ENCODE measurements at places on chromosomes 16 and 17.

GRCh38 chr17:40307740-40308239 is 1.2 kb upstream of the RARA start:
- no peak for ATAC-seq

GRCh38 chr17:28612936-28613872 is 781 bp downstream of the RSKR start:
- peak; percentile 84 for ATAC-seq

- ATAC-seq, result no peak
Observed at GRCh38 chr16:87918338-87918737, 18.0 kb downstream of the CA5A start.

DNA sequence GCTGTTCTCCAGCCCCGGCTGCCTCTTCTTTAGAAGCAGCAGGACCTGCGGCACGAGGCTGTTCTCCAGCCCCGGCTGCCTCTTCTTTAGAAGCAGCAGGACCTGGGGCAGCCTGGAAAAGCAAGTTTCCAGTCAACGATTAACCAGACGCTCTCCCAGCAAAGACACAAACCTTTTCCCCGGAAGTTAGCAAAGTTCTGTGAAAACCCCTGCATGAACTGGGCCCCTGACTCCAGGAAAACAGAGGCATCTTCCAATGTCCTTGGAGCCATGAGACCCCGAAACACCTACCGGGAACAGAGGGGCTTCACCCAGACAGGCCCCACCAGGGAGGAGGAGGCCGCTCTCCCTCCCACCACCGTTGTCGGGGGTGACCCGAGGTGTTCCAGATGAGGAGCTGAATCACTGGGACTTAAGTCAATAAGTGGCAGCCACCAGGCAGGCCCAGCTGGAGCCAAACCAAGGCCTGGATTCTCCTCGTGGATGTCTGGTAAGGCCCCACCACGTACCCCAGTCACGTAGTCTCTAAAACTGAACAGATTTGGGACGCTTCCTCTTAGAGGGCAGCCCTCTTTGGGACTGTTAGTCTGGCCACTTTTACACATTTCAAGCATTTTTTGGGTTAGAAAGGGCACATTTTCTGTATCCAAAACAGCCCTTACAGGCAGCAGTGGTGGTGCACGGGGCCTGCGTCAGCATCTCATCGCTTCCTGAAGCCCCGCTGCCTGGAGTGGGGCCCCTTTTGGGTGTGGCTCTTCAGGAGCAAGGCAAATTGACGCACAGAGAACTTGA is at the start of gene RPH3AL:
TSS of gene RPH3AL (minus strand) at position 387 of the 792 bp plus-strand sequence. CDS start 25,264 bp downstream, outside the sequence.
- ATAC-seq, result no peak

DNA sequence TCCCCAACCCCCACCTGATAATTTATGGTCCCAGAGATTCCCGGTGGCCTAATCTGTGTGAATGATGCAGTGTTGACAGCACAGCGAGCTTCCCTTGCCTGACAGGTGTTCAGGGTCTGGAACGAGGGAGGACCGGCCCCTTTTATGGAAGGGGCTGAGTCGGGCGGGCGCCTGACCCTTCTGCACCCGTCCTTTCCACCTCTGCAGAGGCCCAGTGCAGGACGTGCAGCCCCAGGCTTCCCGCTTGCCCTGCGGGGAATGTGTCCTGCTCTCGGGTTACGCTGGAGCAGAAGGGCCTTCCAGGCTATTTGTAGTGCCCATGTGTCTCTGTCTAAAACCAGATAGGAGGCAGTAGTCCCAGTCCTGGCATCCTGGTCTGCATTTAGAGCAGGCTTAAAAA is 16.2 kb downstream of the SMTNL2 start:
- ATAC-seq, result no peak

GRCh38 chr17:57308543-57309186 is 52.3 kb downstream of the MSI2 start:
- ATAC-seq, result no peak

DNA sequence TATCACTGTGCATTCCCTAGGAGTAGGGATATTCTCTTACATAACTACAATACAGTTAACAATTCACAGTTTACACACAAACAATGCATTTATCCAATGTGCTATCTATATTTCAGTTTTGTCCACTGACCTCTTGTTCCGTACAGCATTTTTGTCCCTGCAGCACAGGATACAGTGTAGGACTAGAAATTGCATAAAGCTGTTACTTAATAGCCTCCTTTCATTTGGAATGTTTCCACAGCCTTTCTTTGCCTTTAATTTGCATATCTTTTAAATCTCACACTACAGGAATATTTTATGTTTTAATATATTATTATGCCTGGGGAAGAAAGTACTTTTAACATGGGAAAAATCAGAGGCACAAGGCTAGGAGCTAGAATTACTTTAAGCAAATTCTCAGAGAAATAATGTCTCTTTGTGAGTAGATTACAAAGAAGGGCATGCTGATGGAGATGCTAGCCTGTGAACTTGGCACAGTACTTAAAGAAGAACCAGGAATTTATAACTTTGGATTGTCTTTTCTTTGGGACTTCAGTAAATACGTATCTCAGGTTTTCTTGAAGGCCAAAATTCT is 144.3 kb downstream of the ITFG1 start:
- ATAC-seq, result no peak

DNA sequence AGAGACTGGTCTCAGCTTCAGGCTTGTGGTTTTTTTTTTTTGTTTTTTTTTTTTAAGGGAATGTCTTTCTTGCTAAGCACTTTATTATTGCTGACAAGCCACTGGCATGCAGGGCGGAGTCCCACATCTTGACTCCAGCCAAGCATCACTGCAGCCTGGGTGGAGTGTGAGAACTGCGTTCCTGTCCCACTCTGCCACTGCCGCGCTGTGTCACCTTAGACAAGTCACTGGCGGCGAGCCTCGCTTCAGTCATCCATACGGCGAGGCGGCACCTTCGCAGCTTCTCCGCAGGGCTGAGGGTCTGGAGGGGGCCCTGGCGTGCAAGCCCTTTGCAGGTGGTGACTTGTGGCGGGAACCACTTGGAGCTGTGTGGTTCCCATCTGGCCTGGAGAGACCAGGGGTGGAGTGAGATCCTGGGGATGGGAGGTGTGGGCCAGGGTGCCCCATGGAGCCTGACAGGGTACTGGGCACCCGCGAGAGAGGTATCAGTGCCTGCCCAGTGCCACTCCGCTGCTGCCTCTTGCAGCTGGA is 99.1 kb upstream of the CIBAR2 start:
- ATAC-seq, result peak; percentile 23

GRCh38 chr17:18978655-18979054 is 25.9 kb downstream of the FAM83G start:
- ATAC-seq, result no peak

GRCh38 chr17:75683583-75683982 is 16.4 kb downstream of the SAP30BP start:
- no peak for ATAC-seq

GRCh38 chr17:1730326-1731193 is 6.1 kb downstream of the WDR81 start:
- ATAC-seq, result peak; percentile 42

- no peak for ATAC-seq
Observed at GRCh38 chr16:24698308-24698707, 31.1 kb upstream of the TNRC6A start.

DNA sequence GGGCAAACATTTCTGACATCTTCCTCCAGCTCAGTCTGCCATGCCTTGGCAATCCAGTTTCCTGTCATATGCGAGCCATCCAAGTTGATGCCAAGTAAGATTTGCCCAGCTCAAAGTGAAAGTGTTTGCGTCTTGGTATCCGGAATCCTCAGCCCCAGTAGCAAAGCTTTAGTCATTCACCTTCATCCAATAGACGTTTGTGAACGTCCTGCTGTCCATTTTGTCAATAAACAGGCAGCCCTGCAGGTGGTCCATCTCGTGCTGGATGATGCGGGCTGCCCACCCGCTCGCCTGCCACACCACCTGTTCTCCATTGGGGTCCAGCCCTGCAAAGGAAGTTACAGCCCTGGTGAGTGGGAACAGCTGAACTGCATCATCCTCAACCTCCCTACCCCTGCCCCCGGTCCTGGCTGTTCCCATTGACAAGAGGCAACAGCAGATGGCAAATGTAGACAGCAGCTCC is 1.5 kb downstream of the PDF start:
- peak; percentile 0 for ATAC-seq

DNA sequence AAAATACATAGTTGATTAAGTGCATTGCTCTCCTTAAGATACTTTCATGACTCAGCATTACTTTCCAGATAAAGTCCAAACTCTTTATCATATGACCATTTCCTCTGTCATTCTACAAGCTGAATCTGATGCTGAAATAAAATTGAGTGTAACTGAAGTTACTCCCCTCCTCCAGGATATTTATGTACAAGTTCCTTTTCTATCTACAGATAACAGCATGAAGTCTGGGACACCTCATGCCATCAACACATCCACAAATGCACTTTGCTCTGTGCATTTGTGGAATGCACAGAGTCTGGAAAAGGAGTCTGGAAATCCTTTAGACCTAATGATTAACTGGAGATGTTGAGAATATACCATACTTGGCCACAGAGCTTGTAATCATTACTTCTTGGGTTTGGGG is 60.5 kb downstream of the ACSM2B start:
- ATAC-seq, result no peak

DNA sequence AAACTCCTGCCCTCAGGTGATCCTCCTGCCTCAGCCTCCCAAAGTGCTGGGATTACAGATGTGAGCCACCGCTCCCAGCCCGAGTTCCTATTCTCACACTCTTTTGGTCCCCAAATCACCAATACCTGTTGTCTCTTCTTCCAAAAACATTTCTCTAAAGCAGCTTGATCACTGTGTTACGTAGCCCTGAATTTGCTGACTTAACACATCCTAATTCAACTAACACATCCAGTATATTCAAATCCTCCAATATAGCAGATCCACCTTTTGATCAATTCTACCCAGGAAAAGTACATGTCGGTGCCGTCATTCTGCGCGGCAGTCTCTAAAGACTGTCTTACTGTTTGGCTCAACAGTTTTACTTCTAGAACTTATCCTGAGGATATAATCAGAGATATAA is 191.3 kb downstream of the ZNF18 start:
- no peak for ATAC-seq

- ATAC-seq, result peak; percentile 1
Observed at GRCh38 chr17:4142107-4142900, 526 bp downstream of the ZZEF1 start.

GRCh38 chr16:89084411-89084810 is 9.2 kb upstream of the ACSF3 start:
- ATAC-seq, result no peak

- no peak for ATAC-seq
Observed at GRCh38 chr16:19419698-19420075, 2.0 kb downstream of the TMC5 start.

DNA sequence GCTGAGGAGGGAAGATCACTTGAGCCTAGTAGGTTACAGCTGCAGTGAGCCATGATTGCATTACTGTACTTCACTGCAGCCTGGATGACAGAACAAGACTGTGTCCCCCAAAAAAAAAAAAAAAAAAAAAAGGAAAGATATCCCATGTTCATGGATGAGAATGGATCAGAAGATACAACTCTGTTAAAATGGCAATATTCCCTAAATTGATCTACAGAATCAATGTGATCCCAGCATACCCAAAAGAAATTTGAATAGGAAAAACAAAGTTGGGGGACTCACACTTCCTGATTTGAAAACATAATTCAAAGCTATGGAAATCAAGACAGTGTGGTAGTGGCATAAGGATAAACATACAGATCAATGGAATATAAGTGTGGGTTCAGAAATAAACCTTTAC is 12.7 kb upstream of the KANSL1 start:
- no peak for ATAC-seq

DNA sequence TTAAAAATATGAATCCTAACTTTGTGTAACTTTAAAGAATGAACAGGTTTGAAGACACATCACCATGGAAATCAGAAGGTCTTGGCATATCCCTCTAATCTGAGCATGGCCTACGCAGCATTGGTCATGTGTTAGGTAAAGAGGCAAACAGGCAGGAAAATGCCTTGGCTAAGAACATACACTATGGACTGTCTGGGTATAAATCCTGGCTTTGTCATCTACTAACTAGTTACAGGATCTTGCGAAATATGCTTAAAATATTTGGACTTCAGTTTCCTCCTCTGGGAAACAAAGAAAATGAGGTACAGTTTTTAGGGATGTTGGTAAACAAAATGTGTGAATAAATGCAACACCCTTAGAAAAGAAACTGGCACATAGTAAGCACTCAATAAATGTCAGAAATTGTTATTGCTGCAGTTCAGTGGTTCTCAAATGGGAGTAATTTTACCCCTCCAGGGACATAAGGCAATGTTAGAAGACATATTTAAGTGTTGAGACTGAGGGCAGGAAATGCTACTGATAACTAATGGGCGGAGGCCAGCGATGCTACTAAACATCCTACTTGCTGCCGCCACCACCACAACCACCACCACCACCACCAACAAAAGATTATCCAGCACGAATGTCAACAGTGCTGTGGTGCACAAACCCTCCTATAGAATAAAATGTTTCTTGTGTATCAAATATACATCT is 770.8 kb upstream of the SOX9 start:
- no peak for ATAC-seq

DNA sequence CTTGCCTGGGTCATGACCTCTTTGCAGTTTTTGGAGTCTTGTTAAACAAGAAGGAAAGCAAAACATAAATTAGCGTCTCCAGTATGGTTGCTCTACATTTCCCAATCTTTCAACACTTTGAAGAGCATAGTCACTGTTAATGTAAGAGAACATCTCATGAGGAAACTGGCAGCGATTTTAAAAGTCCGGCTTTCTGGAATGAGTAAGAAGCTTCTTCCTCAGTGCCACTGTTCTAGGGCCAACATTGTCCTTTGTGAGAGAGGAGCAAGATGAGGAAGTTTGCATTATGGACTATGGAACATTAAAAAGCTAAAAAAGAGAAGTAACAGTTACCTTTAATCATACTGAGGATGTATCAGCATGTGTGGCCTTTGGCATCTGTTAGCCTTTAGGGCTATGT is 73.1 kb downstream of the WNT3 start:
- ATAC-seq, result no peak

GRCh38 chr16:80092681-80093080 is 448.1 kb upstream of the DYNLRB2 start:
- no peak for ATAC-seq

DNA sequence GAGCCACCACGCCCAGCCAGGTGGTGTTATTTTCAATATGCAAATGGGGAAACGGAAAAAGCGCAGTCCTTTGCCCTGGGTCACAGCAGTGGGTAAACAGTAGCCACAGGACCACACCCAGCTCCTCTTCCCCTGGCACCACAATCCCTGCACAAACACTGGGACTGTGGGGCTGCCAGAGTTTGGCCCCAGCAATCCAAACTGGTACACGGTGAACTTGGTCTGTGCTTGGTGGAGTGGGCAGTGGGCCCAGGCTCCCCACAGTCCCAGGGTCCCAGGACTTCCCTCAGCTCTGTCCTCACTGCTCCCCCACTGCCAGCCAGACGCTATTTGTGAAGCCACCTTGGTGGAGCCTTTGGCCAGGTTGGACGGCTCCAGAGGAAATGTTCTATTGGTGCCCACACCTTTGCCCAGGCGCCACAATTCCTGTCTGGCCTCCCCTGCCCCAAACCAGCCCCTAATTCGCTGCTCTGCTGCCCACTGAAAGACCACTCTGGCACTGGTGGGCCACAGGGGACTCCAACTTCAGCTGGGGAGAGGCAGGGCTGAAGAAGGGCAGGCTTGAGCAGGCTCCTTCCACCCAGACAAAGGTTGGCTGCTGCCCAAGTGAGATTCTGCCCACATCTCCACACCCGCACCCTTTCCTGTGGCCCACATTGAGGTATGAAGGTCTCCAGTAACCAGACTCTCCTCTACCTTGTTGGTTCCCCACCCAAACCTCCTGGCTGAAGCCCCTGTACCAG is 2.1 kb downstream of the CHAD start:
- ATAC-seq, result no peak

- ATAC-seq, result peak; percentile 25
Observed at GRCh38 chr17:5485270-5486205, at the start of gene DERL2. DERL2 (minus strand) TSS chr17:5486178; CDS start chr17:5486161, 17 bp downstream.
